ENCODE measurements at places on chromosomes 2 and 18.

DNA sequence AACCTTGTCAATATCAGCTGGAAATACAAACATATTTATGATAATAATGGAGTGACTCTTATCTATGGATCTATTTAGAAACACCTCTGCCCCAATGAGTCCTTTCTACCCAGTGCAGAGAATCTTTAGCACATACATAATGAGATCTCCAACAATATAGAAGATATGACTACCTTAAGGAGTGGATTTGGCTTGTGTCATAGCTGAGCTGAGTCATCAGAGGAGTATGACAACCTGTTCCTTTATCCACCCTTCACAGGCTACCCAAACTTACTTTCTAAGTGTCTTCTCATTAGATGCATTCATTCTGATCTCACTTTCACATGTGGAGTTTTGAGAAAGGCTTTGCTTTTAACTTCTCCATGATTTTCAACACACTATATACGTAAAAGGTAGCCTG lies 1218.9 kb downstream of the DSC3 start:
- DNase-seq = no peak

DNA sequence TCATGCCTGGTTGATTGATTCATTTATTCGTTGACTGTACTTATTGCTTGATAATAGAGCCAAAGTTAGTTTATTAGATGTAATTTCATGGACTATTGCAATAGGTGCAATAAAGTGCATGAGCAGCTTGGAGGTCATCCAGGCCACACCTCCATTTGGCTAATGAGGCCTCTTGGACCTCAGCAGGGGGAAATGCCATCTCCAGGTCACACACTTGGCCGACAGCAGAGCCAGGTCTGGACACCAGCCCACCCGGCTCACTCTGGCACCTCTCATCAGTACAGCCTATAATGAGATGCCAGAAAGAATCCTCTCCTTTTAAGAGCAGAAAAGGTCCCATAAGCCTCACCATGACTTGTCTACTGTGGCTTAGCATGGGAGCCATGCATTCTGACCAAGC lies 71.2 kb upstream of the AFF3 start:
- no peak for DNase-seq

DNA sequence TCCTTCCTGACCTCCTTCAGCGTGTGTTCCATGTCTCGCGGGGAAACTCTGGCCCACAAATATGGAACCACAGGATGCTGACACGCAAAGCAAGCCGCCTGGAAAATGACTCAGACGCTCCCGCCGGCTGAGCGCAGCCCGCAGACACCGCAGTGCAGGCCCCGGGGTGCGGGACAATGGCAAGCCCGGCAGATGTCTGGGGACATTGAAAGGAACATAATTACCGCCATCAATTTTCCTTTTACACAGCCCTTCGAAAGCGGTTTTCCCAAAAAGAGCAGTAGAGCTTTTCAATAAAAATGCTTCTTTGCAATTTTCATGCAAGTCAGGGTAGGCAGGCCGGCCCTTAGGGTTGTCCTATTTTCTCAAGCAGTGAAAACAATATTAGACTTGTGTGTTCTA lies 159.2 kb upstream of the SH3BP4 start:
- DNase-seq = no peak

- no peak for DNase-seq
Observed at GRCh38 chr2:166057370-166058164, 70.3 kb downstream of the SCN1A start.

GRCh38 chr2:58634653-58635370 lies 393.7 kb upstream of the FANCL start:
- no peak for DNase-seq

GRCh38 chr2:183214680-183215079 lies 90.4 kb downstream of the NUP35 start:
- DNase-seq = no peak

DNA sequence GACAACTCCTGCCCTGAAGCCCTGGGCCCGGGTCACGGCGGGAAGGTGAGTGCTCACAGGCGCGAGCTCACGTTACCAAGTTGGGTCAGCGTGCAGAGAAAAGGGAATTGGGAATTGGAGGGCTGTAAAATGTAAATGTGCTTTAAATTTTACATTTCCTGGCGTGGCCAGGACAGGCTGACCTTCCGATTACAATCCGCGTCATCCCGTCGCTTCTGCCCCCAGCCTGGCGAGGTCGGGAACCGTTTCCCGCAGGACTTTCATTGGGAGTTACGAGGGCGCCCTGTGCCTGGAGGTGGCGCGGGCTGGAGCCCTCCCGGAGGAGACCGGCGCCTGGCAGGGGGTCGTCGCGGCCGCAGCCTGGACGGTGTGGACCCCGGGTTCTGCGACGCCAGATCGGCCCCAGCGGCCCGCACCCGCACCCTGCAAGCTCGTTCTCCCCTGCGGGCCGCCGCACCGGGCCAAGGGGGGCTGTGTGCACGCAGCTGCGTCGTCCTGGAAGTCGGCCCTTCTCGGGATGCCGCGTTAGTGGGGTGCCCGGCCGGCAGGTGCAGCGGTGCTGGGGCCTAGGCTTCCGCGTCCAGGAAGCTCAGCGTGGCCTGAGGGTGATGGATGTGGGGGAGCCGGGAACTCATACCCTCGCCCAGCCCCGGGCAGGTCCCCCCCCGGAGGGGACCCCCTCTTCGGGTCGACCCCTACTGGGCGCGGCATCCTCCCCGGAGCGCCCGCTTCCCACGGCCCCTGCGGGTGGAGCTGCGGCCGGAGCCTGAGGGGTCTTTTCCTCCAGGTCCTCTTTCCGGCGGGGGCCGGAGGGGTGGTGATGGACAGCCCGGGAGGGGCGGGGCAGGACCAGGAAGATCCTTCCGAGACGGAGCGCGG lies 63.9 kb downstream of the LRRFIP1 start:
- no peak for DNase-seq

- DNase-seq = no peak
Observed at GRCh38 chr18:6659963-6660725, 69.4 kb upstream of the ARHGAP28 start.

DNA sequence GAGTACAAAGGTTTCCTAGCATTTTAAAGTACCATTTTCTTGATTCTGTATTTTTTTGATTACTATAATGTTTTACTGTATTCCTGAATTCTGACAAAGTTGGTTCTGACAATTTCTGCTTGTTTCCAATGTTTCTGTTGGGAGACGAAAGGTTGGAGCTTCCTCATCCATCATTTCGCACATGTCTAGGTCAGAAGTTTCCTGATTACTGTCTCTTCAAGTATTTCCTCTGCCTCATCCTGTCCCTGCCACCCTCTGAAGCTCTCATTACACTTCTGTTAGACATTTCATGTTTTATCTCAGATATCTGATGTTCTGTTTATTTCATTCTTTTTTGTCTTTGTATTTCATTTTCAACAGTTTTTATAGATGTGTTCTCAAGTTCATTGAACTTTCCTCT lies 895.8 kb downstream of the TSN start:
- no peak for DNase-seq

DNA sequence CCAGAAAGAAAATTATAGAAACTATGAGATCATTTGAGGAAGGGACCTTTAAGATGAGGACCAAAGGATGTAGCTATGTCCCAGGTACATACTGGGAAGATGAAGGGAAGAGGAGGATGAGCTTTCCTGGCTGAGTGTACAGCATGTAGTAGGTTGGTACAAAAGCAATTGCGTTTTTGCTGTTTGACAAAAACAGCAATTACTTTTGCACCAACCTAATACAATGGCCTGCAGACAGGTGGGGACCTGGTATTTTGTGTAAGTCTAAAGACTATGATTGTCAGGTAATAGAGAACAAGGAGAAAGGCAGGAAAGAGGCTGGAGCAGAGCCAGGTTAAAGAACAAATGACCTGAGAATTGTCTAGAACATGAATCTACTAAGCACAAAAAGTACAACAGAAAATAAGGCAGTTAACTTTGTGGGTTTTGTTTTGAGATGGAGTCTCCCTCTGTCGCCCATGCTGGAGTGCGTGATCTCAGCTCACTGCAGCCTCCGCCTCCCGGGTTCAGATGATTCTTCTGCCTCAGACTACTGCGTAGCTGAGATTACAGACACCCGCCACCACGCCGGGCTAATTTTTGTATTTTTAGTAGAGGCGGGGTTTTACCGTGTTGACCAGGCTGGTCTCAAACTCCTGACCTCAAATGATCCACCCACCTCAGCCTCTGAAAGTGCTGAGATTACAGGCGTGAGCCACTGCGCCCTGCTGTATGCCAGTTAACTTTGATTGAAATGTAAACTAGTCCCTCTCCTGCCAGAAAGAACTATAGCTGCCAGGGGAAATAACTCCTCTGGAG lies 3.2 kb upstream of the TGOLN2 start:
- DNase-seq = no peak

- no peak for DNase-seq
Observed at GRCh38 chr2:185644828-185645227, 93.8 kb upstream of the FSIP2 start.

DNA sequence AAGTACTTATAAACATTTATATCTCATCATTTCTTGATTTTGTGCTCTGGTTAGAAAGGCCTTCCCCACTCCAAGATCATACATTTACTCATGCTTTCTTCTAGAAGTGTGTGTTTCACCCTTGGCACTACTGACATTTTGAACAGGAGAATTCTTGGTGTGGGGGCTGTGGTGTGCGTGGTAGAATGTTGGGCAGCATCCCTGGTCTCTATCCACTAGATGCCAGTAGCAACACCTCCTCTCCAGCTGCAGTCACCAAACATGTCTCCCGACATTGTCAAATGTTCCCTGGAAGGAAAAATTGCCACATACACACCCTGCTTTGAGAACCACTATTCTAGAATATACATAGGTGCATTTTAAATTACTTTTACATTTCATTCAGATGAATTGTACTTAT lies 8.7 kb upstream of the TGIF1 start:
- DNase-seq = no peak

DNA sequence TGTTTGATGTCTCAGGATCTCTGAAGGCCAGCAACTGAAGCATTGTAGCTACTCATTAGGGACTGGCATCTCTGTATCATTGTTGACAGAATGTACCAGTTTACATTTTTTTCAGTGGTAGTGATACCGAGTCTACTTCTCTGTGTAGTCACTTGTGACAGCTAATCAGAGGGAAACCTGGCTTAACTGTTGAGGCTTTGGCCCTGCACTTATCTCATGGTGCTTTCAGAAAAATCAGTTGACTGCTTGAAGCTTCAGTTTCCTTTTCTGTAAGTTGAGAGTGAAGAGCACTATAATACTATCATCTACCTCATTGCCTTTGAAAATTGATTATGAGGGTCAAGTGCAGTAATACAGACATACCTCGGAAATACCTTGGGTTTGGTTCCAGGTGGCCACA lies 90.0 kb downstream of the COMMD1 start:
- no peak for DNase-seq

GRCh38 chr2:73823916-73824523 lies 4.7 kb upstream of the STAMBP start:
- DNase-seq = no peak

DNA sequence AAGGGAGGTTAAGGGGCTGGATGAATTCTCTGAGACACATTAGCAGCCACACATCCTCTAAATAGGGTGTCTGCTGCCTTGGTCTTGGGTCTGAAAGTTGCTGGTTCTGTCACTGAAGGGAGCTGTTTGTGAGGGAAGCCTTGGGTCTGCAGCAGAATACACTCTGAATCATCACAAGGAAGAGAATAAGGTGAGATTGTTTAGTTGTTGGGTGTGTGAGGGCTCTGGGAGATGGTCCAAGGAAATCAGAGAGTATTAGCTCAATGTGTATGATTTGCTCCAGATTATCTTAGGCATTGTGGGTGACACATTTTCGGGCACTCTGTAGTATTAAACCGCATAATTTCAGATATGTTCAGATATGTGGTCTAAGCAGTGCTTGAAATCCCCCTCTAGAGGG lies 548.5 kb downstream of the SLC4A3 start:
- DNase-seq = no peak

DNA sequence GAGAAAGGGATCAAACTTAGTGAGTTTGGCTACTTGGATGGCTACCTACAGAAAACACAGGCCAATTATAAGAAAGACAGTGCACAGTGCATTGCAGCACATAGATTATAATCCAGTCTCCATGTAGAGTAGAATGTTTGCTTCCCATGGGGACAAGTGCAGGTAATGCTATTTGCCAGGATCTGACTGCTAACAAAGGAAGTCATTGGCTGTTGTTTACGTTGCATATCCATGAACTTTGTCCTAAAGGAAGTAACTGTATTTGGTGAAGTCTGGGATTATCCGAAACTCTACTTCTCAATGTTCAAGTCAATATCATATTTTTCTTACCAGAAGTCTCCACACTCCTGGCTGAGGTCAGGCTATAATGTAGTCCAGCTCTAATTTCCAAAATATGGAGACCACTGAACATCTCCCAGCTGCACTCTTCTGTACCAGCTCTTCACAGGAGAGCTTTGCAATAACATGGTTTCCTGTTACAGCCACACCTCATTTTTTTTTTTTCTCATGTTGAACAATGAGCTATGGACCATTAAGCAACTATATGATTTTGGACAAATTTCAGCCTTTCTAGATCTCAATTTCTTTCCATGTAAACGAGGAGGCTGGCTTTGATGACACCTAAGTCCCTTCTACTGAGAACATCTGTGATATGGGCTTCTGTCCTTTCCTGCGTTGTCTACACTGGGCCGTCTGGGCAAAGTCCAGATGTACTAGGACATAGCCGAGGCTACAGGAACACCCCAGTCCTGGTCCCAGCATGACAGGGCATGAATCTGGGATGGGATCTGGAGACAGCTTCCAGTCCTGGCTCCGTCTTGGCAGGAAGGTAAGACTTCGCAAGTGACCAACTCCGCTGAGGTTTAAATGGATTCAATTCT lies 154.8 kb downstream of the LAMA1 start:
- DNase-seq = no peak

DNA sequence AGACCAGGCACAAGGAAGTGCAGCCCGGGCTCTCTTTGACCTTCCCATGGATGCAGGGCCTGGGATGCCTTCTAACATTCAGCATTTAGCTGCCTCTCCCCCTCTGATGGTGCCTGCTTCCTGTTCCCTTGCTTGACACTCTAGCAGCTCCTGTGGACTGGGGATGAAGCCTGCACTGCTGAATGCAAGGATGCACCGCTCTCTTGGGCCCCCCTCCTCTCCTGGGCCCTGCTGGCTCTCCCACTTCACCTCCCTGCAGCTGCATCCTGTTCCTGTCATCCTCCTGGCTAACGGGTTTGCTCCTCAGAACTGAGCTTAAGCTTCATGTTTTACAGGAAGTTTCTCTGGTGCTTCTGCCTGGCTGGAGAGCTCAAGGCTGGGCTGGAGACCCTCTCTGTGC lies 254.1 kb downstream of the TSN start:
- DNase-seq = no peak

DNA sequence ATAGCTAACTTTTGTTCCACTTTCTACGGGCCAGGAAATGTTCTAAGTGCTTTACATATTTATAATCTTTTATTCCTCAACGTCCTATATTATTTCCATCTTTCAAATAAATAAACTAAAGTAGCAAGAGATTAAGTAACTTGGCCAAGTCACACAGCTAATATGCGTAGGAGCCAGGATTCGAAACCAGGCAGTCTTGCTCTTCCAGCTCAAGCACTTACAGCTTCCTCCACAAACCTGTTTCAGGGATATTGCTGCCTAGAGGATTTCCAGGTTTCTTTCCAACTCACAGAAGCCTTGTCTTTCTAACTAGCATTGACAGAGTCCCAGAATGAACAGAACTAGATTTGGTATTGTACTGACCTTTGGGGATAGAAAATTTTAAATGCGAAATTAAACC lies 102.5 kb downstream of the FIGN start:
- DNase-seq = no peak

- no peak for DNase-seq
Observed at GRCh38 chr18:44853430-44853829, 172.7 kb downstream of the SETBP1 start.
